ENCODE measurements at places on chromosomes 16 and 17.

- DNase-seq, result no peak
Observed at GRCh38 chr16:10605636-10606035, 25.2 kb upstream of the EMP2 start.

GRCh38 chr16:24826096-24826690 lies 19.6 kb upstream of the SLC5A11 start:
- no peak for DNase-seq

GRCh38 chr16:85114909-85115567 lies 2.8 kb upstream of the CIBAR2 start:
- DNase-seq, result peak; percentile 87

DNA sequence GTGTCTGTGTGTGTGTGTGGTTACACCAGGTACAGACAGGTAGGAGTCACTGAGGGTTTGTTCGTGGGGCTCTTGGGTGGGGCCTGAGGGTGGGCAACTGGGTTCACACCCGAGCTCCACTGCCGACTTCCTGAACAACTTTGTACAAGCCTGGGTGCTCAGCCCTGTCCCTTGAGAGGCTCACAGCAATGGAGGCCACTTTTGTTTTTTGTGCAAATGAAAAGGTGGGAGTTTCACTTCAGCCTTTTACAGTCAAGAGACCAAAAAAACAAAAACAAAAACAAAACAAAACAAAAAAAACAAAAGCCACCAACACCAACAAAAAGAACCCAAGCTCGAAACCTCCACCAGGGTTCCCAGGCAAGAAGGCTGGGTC lies 2.4 kb downstream of the RHBDF2 start:
- DNase-seq, result no peak
